RWPE1 (cell line): ENCODE measurements at places on chromosomes 2 and 18.
A peak's percentile ranks its signal among the peaks of the same experiment; 100 is the strongest.

DNA sequence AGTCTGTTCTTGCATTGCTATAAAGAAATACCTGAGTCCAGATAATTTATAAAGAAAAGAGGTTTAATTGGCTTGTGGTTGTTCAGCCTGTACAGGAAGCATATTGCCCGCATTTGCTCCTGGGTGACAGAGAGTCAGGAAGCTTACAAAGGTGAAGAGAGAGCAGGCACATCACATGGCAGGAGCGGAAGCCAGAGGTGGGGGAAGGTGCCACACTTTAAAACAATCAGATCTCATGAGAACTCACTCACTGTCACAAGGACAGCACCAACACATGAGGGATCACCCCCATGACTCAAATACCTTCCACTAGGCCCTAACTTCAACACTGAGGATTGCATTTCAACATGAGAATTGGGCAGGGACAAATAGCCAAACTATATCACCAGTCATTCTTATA, 124.8 kb upstream of the COL5A2 start:
- no peak for DNase-seq

DNA sequence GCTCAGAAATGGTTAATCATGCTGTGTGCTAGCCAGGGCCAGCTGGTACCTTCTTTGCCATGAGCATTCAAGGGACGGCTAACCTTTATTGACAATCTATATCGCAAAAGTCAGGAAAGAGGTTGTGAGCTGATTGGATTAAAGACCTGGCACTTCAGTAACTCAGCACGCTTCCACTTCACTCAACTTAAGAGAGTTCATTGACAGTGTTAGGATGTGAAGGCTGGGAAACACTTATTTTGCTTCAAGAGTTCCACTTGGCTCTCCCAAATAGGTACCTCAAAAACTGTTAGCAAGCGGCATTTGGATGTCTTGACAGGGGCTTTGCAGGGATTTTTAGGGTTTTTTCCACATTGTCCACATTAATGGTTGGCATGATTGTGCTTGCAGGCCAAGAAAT, 25.1 kb upstream of the TXNDC2 start:
- DNase-seq, result no peak

- DNase-seq, result no peak
These were observed 15.3 kb upstream of the LOXHD1 start for GRCh38 chr18:46672062-46672970.

- DNase-seq, result no peak
These were observed 6.4 kb downstream of the HDAC4 start for GRCh38 chr2:239394346-239394945.

DNA sequence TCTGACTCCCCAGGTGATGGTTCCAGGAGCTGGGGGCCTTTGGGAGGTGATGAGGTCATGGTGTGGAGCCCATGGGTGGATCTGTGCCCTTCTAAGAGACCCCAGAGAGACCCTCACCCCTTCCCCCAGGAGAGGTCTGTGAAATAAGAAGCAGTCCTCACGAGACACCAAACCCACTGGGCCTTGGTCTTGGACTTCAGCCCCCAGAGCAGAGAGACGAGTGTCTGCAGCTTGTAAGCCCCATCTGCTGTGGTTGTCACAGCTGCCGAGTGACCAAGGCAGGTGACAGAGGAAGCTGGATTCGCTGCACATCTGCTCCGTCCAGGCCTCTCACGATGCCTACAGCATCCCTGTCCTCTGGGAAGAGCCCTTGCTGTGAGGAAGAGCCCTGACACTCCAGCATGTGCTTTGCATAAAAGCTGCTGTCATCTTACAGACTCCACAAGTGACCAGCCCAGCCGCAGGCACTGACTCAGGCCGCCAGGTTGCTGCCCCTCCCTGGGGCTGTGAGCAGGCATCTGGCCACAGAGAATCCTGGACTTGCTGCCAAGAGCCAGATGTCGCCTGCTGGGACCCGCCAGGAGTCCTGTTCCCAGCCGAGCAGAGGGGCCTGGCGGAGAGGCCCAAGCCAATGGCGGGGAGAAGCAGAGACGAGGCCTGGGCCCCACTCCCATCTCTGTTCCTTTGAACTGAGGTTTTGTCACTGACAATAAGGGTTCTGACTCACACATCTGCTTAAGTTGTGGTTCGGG, 150.8 kb downstream of the PXDN start:
- DNase-seq, result peak; percentile 52

GRCh38 chr2:51919395-51919794, 887.5 kb upstream of the NRXN1 start:
- peak; percentile 41 for DNase-seq

DNA sequence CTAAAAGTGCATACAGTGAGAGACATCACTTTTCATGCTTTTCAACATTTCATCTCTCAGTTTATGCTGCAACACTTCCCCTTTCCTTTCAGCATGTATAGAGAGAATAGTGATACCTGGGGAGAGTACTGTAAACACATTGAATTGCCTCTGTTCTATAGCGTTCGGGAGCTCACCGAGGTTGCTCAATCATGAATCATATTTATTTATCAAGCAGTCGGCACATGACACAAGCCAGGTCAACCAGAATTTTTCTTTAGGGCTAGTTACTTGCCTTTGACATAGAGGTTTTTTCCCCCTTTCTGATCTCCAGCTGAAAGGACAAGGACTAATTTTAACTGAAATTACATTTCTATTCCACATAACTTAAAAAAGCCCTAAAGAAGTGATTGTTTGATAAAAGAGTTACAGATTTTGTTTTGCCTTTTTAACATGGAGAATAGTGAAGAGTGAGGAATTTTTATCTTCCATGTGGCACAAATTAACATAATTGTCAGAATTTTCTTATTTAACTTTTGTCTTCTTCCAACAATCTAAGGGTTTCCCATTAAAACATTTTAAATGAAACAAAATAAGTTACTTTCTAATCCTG, 690.9 kb upstream of the TMEFF2 start:
- DNase-seq, result peak; percentile 48

- no peak for DNase-seq
These were observed 165.8 kb downstream of the TNS1 start for GRCh38 chr2:217836901-217837491.

DNA sequence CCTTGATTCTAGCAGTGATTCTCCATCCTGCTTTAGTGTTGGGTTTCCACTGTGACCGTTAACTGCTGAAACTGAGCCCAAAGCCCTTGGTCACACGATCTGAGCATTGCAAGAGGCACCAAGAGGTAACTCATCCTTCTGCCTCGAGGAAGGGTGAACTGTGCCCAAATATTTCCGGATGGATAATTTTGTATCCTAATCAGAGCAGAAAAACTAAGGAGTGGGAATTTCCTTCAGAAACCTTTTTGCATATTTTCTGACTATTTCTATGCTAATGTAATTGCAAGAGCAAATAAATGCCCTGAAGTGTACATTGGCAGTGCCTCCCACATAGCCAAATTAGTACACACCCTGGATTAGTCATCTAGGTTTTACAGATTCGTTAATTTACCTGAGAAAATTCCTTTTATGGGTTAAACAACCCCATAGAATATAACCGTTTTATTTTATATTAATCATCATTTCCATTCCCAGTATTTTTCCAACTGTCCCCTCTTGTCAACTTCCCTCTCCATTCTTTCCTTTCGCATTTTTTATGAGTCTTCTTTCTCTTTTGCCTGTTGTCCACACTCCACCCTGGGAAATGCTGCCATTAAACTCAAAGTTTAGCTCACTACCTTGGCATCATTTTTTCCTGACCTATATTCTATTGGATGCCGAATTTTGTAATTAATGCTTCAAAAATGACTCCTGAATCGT, 31.7 kb upstream of the COBLL1 start:
- peak; percentile 26 for DNase-seq

GRCh38 chr2:101728865-101729264, 31.4 kb downstream of the MAP4K4 start:
- no peak for DNase-seq

- no peak for DNase-seq
These were observed 12.1 kb upstream of the C18orf32 start for GRCh38 chr18:49499046-49499637.

DNA sequence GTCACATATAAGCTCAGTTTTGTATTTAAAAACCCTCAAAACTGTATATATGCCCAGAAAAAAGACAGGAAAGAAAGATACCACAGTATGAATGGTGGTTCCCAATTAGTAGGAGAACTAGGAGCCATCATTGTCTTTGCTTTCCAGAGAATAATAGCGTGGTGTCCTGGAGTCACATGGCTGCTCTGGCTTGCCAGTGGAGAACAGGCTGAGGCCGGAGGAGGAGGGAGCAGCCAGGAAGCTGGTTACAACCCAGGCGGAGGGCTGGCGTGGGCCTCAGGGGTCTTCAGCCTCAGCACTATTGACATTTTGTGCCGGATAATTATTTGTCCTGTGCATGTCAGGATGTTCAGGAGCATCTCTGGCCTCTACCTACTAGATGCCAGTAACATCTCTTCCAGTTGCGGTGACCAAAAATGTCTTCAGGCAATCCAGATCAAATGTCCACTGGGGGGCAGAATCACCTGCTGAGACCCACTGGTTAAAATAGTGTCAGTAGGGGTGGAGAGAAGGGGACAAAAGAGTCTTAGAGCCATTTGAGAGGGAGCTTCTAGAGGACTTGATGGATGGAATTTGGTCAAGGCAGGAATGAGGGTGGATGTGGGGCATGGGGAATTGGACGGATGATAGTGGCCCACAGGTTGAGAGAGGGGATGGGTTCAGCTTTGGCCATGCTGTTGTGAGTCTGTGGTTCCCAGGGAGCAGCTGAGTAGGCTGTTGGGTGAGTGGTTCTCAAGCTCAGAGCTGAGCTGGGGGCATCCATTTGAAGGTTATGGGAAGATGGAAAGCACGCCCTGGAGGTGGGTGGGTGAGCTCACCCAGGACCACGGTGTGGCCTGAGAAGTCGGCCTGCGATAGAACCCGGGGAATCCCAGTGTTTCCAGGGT, 144.9 kb downstream of the AGAP1 start:
- DNase-seq, result no peak

DNA sequence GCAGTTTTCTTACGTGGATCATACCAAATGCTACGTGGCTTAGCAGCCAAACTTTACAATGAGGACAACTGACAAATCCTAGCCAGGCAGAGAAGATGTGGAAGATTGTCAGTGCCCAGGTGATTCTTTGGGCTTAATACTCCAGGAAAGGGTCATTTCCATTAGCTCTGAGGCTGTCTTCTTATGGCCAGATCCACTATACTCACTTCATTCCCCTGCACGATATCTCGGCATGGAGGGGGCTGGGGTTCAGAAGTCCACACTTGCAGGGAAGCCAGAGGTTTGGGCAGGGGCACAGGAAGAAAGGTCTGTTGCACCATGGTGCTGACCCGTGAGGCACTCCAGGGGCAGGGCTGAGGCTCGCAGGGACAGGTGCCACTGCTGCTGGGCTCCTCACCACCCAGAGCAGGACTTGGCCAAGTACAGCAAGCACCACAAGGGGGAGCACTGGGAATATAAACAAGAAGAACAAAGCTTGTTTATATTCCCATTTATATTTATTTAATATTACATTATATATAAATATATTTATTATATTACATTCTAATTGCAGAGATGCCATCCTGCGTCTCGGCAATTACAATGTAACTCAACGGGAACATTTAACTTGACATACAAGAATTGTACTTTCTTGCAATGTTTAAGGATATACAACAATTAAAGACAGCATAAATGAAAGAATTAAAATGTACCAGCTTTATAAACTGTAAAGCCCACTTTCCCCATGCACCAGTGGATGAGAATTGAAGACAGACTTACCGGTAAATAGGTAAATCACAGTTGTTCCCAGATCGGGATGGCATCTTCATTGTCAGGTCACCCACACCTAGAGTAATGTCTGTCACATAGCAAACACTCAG, 27.2 kb downstream of the CLUL1 start:
- DNase-seq, result peak; percentile 51

DNA sequence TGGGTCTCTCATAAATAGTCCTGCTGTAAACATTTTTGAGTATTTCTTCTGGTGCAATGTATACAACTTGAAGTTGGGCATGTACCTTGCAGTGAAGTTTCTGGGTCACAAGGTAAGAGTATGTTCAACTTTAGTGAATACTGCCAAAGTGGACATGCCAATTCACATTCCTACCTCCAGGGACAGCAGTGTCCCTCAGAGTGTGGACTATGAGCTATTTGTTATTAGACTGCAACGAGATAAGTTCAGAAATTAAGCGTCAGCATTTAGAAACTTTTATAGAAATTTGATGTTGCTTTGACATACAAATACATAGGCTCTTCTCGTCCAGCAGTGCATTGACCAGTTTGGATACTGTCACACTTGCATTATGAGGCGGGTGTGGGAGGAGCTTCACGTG, 7.2 kb upstream of the ACKR3 start:
- peak; percentile 20 for DNase-seq

- no peak for DNase-seq
These were observed 3.6 kb downstream of the CHN1 start for GRCh38 chr2:175001566-175001965.

- DNase-seq, result no peak
These were observed 66.3 kb downstream of the EMX1 start for GRCh38 chr2:72983500-72984161.

- no peak for DNase-seq
These were observed 113.0 kb downstream of the DPP4 start for GRCh38 chr2:161961061-161961460.

GRCh38 chr2:221529943-221530652, 42.0 kb downstream of the EPHA4 start:
- DNase-seq, result peak; percentile 86

DNA sequence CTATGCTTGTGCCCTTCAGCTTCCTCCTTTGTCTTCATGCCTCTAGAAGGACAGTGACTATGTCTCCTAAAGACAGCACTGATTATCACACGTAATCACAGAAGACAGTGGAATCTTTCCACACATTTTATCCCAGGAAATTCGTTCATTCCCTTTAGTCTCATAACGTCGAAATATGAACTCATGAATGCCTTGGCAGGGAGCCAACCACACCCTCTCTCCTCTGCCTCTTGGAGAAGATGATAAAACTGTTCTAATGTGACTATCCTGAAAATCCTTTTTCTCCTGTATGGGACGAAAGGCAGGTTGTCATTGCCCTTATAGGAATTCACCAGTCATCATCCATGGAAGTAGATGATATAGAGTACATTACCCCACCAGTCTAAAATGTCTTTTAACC, 726.6 kb upstream of the FANCL start:
- peak; percentile 5 for DNase-seq

- no peak for DNase-seq
These were observed 1216.6 kb upstream of the PIK3C3 start for GRCh38 chr18:40738321-40738880.
